NCI-H187 (cell line): ENCODE measurements at places on chromosomes 11 and 22.

DNA sequence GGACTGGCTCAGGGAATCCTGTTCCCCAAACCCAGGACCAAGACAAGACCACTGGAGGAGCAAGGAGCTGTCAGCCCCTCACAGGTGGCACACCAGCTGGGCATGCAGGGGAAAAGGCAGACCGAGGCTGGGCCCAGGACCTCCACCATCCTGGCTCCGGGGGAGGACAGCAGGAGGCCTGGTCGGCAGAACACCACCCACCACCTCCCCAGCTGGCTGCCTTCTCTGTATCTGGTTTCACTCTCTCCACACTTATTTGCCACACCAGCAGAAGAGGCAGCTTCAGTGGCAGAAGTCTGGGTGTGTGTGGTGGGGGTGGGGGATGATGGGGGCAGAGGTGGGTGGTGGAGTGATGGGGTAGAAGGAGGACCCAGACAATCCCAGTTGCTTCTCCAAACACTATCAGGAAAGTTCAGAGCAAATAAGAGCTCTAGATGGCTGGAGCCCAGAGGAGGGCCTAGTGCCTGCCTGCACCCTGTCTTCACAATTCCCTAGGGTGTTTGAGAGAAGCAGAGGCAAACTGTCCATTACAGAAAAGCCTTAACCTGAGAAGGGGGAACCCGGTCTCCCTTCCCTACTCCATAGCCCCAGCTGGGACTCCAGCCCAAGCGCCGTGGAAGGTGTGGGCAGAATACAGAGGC is 51.9 kb upstream of the CDON start:
- no peak for DNase-seq

DNA sequence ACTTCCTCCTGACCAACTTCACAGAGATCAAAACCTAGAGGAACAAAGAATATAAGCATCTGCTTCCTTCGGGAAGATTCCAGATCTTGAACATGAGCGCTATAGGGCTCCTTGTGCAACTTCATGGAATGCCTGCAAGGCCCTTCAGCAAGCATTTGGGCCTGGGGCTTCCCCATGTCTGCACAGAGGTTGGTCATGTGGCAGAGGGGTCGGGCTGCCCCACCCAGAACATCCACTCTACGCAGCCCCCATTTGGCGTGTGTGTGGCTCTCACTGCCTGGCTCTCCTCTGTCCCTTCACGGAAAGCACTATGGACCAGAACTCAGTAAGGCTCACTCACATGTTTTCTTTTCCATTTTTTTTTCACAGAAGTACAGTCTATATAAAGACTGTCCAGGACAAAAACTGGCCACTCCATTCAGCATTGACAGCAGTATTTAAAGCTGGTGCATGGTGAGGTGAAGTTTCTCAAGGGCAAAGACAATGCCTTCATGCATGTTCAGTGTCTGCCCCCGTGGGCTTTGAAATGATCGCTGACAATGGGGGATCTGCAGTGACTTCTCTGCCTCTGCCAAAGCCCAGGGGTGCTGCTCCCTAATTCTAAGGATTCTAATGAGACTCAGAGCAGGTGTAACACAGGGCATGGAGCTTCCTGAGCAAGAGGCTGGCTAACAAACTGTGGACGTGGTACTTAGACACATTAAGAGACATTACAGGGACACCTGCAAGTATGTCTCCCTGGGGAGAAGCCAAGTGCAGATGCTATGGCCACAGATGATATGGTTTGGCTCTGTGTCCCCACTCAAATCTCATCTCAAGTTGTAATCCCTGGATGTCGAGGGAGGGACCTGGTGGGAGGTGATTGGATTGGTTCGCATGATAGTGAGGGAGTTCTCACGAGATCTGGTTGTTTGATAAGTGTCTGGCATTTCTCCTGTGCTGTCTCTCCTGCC is 66.5 kb upstream of the PITPNB start:
- no peak for DNase-seq

- DNase-seq: no peak
Observed at GRCh38 chr11:18111005-18111404, 5.1 kb upstream of the SAAL1 start.

- no peak for DNase-seq
Observed at GRCh38 chr11:106001304-106002012, 20.6 kb downstream of the MSANTD4 start.

- no peak for DNase-seq
Observed at GRCh38 chr11:45852712-45853101, 5.4 kb downstream of the CRY2 start.

- no peak for DNase-seq
Observed at GRCh38 chr11:35146711-35147110, 7.7 kb downstream of the CD44 start.

GRCh38 chr11:74989260-74989638 is 516 bp downstream of the NEU3 start:
- no peak for DNase-seq
